NCI-H748 treated with DMSO at 0.1 percent for 48 hours (cell line): ENCODE measurements at places on chromosomes 6 and 20.

- DNase-seq: no peak
These were observed 3.1 kb downstream of the ATRN start for GRCh38 chr20:3473944-3474343.

GRCh38 chr6:64325093-64325492, 689.5 kb downstream of the PHF3 start:
- DNase-seq: no peak

DNA sequence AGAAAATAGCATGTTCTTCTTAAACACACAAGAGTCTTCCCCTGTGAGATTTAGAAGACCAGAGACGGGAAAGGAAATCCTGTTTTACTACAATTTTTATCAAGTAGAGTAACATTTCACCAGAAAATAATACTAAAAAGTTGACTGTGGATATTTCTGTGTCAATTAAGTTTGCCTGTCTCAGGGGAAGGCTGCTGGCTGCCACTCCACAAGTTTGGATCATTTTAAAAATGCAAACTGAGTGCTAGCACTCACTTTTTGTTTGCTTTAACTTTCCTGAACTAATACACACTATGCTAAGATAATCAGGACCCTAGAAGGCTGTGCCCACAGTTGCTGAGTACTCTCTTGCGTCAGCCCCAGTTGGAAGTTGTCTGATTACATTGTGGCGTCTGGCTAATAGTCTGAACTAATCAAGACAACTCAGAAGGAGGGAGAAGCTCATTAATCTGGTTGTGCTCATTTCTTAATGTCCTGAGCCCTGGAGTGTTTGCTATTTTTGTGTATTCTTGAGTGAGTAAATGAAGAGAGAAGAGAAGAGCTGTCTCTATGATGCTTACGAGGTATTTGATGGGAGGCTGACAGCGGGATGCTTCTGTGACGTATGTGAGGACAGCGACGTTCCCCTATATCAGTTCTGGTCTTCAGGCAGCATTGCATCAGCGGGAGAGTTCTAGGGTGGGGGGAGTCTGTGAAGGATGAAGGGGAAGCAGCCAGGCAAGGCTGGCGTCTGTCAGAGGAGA, 664.2 kb downstream of the QKI start:
- DNase-seq: no peak

- DNase-seq: no peak
These were observed 87.1 kb downstream of the INSM1 start for GRCh38 chr20:20454850-20455627.

DNA sequence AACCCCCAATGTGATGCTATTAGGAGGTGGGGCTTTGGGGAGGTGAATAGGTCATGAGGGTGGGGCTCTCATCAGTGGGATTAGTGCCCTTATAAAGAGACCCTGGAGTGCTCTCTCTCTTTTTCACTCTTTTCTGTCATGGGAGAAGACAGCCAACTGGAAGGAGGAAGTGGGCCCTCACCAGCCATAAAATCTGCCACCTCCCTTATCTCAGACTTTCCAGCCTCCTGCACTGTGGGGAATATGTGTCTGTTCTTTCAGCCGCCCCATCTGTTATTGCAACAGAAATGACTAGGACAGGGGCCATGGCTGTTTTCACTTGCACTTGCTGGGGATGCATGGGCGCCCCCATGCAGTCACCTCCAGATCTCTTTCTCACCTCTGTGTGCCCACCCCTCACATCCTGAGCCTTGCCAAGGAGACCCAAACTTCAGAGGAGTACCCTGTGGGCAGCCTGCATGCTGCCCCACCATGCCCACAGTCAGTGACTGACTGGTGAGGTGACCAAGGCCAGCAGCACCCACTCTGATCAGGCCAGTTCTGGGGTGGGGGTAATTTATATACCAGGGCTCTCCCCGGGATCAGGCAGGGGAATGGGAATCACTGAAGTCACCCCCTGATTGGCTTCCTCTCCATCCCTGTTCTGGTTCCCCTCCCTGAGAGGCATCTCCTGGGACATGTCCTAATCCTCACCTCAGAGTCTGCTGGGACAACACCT, 118.4 kb downstream of the ANKRD60 start:
- DNase-seq: no peak

DNA sequence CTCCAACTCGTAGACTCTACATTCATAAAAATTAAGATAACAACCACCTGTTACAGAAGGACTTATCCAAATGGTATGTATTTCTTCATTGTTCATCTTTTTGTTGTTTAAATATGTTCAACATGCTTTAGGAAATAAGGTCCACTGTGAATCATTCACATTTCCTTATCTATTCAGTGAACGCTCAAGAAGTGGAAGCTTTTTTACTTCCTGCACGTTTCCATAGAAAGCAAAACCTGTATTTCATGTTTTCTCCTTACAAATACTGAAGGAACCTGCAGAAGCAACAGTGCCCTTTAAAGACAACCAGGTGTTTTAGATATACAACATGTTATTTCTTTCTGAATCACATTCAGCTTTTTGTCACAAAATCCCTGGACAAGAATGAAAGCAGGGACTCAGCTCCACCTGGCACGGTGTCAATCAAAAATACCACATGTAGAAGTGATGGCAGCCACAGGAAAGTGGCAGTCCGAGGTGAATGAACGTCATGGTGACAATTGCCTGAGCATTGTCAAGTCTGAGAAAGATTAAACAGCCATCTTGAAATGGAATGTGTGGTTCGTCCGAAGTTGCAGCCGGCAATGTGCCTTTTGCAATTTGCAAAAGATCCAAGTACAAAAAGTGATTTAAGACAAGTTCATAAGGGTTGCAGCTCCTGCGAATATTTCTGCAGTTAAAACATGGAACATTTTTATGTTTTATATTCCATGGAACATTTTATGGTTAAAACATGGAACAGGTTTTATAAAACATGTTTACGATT, 66.7 kb upstream of the RIPOR2 start:
- no peak for DNase-seq

DNA sequence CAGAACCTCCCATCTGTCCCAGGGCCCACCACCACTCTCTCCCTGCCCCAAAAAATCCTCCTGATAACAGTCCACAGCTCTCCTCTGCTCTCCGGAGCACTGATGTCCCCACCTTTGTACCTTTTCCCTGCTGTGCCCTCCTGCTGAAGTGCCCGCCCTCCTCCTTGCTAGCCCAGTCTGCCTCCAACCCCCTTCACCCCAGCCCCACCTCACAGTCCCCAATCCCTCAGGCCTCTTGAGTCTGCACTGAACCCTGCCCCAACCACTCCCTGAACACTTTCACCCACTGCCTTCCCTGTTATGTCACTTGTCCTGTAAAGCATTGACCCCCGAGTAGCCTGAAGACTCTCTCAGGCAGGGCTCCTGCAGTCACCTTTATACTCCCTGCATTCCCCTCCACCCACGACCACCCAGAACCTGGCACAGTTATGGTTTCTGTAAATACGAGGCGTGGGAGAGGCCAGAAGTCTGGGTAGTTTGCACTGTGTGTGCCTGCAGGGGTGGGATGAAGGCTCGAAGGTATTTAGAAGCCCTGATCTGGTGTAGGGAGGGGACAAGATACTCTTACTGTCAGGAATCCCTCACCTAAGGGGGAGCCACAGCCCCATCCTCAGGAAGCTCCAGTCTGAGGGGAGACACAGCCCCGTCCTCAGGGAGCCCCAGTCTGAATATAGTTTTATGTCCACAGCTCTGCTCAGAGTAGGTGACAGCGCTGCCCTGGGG, 5.4 kb downstream of the GLP1R start:
- no peak for DNase-seq

- no peak for DNase-seq
These were observed 75.1 kb upstream of the ATXN1 start for GRCh38 chr6:16836144-16836981.

DNA sequence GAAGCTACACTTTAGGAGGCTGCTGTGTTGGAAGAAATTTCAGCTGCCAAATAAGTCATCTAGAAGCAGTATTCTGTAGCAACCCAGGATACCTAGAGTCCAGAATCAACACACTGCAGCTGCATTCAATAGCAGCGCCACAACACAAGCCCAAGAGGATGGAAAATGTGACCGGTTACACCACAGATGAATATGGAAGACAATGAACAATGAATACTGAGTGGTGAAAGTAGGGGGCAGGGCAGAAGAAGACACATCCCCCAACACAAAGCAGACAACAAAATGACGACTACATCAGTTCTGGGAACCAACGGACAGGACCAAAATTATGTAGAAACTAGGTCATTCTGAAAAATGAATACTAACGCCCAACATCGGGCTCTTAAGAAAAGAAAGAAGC, 38.2 kb downstream of the KIF6 start:
- no peak for DNase-seq

DNA sequence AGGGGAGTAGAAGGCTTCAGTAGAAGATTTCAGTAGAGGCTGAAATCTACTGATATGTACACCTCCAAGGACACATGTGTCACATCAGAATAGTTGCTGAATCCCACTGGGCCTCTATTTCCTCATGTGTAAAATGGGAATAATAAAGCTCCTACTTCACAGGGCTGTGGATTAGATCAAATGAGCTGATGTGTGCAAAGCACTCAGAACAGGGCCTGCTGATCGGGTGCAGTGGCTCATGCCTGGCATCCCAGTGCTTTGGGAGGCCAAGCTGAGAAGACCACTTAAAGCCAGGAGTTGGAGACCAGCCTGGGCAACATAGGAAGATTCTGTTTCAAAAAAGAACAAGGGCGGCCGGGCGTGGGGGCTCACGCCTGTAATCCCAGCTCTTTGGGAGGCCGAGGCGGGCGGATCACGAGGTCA, 8.1 kb upstream of the AP5S1 start:
- DNase-seq: no peak

- no peak for DNase-seq
These were observed 38.4 kb downstream of the LRRC1 start for GRCh38 chr6:53833155-53833554.

DNA sequence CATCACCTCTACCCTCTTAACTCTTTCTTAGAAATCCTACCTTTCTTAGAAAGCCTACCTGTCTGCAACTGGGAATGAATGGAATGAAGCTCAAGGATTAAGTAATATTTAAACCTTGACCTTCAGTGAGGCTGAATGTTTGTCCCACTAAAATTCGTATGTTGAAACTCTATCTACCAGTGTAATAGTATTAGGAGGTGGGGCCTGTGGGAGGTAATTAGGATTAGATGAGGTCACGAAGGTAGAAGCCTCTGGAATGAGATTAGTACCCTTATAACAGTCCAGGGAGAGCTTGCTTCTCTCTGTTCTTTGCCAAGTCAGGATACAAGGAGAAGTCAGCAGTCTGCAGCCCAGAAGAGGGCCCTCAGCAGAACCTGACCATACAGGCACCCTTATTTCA, 158.0 kb downstream of the TENT5A start:
- no peak for DNase-seq

GRCh38 chr6:167653561-167653960, 173.2 kb upstream of the AFDN start:
- DNase-seq: no peak

DNA sequence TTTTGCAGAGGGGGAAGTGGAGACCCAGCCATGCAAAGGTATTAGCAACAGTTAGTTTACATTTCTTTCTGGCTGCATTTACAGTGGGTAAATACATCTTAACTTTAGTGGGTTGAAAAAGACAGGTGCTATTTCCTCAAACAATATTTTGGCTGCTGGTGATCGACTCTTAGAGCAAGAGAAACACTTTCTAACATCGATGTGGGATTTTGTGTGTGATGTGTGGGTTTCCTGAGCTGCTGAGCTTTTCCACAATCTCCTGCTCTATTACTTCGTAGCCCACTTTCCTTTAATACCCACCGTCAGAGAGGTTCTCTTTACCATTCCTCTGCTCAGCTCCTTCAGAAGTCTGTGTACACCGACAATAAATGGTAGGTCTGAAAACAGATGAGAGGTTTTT, 339.0 kb downstream of the NRN1 start:
- no peak for DNase-seq

GRCh38 chr20:11502061-11502460, 415.6 kb upstream of the BTBD3 start:
- no peak for DNase-seq

- peak; percentile 72 for DNase-seq
These were observed 50.5 kb upstream of the ENPP5 start for GRCh38 chr6:46221222-46221793.

- no peak for DNase-seq
These were observed 32.4 kb downstream of the PHACTR1 start for GRCh38 chr6:12748815-12749521.

DNA sequence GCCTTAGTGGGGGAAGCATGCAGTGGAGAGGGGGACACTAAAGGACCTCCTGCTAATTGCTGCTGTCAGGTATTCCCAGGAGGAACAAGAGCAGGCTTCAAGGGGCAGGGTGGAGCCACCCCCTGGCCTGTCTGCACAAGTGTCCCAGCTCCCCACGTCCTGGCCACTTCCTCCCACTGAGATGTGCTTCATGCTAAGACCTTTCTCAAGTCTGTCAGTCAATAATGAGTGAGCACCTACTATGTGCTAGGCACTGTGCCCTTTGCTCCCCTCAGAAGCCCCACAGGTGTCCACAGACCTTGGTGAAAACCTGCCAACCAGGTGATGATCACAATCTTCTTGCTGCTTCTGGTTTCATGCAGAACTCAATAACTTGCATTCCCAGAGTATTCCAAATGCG, 147.9 kb downstream of the UNC5CL start:
- no peak for DNase-seq

DNA sequence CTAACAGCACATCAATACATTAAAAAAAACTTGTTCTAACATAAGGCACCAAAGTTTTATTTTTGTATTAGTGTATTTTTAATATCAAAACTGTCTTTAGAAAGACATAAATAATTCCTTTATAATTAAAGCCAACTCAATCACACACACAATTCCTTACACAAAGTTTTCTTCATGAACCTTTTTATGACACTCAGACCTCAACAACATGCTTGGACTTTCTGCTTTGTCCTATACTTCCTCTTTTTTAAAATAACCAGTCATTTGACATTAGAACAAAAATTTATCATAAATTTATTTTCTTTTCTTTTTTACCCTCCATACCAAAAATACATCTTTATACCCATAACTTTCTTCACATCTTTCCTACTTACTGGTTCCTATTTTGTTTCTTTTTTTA, 292.0 kb upstream of the ARID1B start:
- no peak for DNase-seq

GRCh38 chr6:23441808-23442461, 684.1 kb upstream of the NRSN1 start:
- no peak for DNase-seq

GRCh38 chr6:15386756-15387112, 140.9 kb downstream of the JARID2 start:
- DNase-seq: no peak

GRCh38 chr6:43120944-43121913, 45.1 kb downstream of the PTK7 start:
- DNase-seq: no peak

- DNase-seq: no peak
These were observed 88.2 kb upstream of the FAM83B start for GRCh38 chr6:54758340-54758739.

- DNase-seq: no peak
These were observed 155.4 kb downstream of the RFPL4B start for GRCh38 chr6:112502351-112503090.
